ENCODE measurements at places on chromosomes 16 and 17.

DNA sequence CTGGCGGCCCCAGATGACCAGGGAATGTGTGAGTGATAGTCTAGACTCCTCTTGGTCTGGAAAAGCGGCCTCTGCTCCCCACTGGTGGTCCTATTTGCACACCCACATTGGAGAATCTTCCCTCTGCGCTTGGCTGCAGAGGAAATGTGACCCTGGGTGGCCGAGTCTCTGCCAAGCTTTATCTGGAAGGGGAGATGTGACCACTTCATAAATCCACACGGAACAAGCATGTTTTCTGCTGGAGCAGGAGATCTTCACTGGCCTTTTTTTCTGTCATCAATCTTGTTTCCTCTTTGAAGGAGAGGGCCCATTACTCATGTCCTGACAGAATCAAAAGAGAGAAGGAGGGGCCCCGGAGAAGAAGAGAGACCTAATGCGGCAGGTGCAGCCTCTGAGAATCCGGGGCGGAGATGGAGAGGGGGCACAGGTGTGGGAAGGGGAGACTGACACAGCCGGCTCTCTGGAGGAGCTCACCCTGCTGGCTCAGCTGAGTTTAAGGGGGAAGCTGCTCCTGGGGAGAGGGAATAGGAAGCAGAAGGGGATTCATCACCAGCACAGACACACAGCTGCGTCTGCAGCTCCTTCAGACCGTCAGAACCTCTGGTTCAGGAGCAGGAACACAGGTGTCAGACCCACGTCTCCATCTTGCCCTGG is 116.3 kb downstream of the SOX9 start:
- no peak for DNase-seq

- no peak for DNase-seq
Measured at GRCh38 chr17:30239089-30239462, 3.6 kb upstream of the SLC6A4 start.

GRCh38 chr16:64982581-64982980 is 139.3 kb downstream of the CDH11 start:
- no peak for DNase-seq

- no peak for DNase-seq
Measured at GRCh38 chr17:32878211-32878610, 1.3 kb upstream of the MYO1D start.

GRCh38 chr17:48745381-48746275 is 17.1 kb upstream of the HOXB13 start:
- no peak for DNase-seq

- DNase-seq: peak; percentile 38
Measured at GRCh38 chr16:50259334-50260205, 6.8 kb upstream of the ADCY7 start.

GRCh38 chr16:1057252-1057932 is 15.2 kb upstream of the SSTR5 start:
- DNase-seq: peak; percentile 5

- DNase-seq: peak; percentile 55
Measured at GRCh38 chr16:88566158-88566557, 4.0 kb upstream of the ZC3H18 start.

GRCh38 chr17:30422171-30422570 is 43.4 kb downstream of the CPD start:
- no peak for DNase-seq

DNA sequence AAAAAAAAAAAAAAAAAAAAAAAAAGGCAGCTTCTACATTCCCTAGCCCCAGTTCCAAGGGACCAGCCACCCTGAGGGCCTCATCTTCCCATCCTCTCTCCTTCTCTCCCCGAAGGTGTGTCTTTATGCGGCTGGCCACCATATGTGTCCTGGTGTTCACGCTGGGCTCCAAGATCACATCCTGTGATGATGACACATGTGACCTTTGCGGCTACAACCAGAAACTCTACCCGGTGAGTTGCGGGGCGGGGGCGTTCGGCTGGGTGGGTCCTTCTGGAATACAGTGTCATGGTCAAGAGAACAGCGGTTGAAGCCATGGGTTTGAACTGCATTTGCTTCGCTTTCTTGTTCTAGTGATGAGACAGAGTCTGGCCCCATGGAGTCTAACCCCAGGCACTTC is 22.6 kb upstream of the COQ7 start:
- no peak for DNase-seq

DNA sequence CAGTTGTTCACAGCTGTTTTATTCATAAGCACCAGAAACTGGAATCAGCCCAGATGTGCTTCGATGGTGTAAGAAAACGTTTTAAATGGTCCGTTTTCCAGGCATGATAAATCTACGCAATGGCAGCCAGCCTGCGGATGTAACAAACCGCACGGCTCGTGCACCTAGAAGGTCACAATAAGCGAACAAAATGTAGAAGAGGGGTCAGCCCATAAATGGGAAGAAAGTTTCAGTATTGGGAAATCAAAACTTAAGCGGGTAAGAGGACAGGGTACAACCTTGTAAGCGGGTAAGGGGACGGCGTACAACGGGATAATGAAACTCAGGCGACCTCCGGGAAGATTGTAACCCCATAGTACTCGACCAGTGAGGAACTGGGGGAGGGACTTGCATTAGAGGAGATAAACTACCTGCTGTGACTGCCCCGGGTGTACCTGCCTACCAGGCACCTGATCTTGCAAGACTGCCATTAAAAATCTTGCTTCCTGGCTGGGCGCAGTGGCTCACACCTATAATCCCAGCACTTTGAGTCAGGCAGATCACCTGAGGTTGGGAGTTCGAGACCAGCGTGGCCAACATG is 66.6 kb downstream of the ANKRD11 start:
- DNase-seq: no peak

- no peak for DNase-seq
Measured at GRCh38 chr16:57638381-57638780, 10.0 kb downstream of the ADGRG1 start.

DNA sequence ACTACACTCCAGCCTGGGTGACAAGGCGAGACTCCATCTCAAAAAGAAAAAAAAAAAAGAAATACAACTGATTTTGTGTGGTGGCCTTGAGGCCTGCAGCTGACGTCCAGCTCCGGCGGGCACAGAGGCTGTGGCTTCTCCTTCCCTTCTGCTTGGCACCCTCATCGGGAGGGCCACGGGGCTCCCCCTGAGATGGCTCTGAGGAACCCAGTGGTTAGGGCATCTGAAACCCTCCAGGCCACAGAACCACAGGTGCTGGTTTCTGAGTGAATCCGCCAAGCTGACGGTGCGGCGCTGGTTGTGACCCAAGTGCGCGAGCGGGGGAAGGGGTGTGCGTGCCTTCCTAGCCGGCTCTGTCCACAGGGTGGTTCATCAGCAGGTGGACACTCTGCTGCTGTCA is 63.4 kb downstream of the LMF1 start:
- DNase-seq: no peak

DNA sequence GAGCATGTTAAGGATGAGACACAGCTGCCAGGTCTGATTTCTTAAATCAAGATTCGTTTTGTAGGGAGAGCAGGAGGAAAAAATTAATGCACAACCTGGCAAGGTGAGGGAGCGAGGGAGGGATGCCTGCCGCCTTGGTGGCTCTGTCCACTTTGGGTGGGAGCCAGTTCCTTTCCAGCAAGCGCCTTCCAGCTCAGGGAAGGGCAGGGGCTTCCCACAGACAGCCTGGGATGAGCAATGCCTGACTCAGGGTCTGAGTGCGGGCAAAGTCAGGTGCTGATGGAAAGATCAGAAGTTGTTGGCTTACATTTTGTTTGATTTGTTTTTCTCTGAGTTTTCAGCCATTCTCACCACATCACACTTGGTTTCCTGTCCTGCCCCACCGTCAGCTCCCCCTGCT is 220.7 kb downstream of the ENGASE start:
- no peak for DNase-seq

- no peak for DNase-seq
Measured at GRCh38 chr17:38558728-38559050, 47.1 kb downstream of the SRCIN1 start.

GRCh38 chr17:1275962-1276736 is 3.3 kb upstream of the TRARG1 start:
- peak; percentile 50 for DNase-seq

- no peak for DNase-seq
Measured at GRCh38 chr17:63931981-63932561, at the start of gene CD79B. TSS of gene CD79B (minus strand) at chr17:63932331. CDS start at chr17:63932261, 70 bp downstream.

DNA sequence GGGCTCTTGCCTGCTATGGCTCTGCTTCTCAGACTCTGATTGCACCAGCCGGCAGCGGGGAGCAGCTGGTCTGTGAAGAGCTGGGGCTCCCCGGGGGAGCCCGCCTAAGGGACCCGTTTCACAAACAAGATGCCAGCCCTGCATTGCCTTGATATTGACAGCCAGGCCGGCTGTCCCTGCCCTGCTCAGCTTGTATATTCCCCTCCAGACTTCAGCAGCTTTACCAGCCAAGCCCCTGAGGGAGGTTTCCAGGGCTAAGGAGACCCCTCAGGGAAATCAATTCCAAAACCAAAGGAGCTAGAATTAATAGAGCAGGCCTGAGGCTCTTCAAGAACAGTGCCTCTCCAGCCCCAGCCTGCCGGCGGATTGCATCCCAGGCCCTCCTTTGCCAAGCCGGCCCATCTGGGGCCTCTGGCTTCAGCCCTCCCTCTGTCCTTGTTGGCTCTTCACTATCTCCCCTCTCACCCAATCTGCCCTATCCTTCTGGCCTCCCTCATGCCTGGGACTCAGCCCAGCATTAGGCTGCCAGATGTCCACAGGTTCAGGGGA is 5.7 kb downstream of the CALB2 start:
- no peak for DNase-seq

- no peak for DNase-seq
Measured at GRCh38 chr17:64661726-64661975, 456 bp downstream of the SMURF2 start.

GRCh38 chr17:17919169-17920107 is 52.8 kb downstream of the TOM1L2 start:
- DNase-seq: peak; percentile 78

GRCh38 chr16:55378616-55379015 is 54.6 kb downstream of the IRX6 start:
- no peak for DNase-seq

- DNase-seq: no peak
Measured at GRCh38 chr17:1941272-1942065, 83.7 kb downstream of the RTN4RL1 start.

GRCh38 chr16:73166947-73167550 is 119.1 kb upstream of the ZFHX3 start:
- no peak for DNase-seq

Data from fibroblast of skin of back (primary cell).